ENCODE measurements at places on chromosomes 12 and 14.
A peak's percentile ranks its signal among the peaks of the same experiment; 100 is the strongest.

- no peak for DNase-seq
Measured at GRCh38 chr12:11016937-11017336, 5.5 kb downstream of the TAS2R19 start.

GRCh38 chr12:13559318-13559978, 362.9 kb downstream of the EMP1 start:
- DNase-seq: no peak

- DNase-seq: no peak
Measured at GRCh38 chr14:53062856-53063255, 90.3 kb downstream of the DDHD1 start.

DNA sequence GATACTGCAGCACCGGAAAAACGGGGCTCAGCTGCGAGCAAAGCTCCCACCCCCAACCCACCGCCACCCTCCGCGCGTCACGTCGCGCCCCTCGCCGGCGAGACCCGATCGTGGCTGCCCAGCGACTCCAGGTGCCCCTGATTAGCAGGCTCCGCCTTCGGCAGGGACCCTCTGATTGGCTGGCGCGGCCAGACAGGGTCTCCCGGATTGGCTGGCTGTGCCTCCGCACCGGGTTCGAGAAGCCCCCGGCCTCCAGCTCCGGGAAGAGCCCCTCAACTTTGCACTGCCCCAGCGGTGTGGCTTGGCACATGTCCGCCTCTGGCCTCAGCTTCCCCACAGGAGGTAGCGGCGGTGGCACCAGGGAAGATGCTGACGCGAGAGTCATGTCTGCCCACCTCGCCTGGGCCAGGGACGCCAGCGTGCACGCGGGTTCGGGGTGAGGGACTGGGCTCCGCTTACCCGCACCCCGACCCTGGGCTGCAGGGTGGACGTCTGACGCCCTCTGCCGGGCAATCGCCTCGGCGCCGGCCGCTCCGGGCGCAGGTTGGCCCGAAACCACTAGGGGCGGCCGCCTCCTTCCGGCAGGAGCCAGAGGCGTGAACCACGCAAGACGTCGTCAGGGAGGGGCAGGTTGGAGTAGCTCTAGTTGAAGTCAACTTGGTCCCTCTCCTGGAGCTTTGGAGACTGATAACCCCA, 498 bp upstream of the RHOF start:
- peak; percentile 96 for DNase-seq

- no peak for DNase-seq
Measured at GRCh38 chr12:52805739-52806138, 8.2 kb downstream of the KRT4 start.

GRCh38 chr12:87779016-87779415, 250.2 kb downstream of the C12orf50 start:
- no peak for DNase-seq

DNA sequence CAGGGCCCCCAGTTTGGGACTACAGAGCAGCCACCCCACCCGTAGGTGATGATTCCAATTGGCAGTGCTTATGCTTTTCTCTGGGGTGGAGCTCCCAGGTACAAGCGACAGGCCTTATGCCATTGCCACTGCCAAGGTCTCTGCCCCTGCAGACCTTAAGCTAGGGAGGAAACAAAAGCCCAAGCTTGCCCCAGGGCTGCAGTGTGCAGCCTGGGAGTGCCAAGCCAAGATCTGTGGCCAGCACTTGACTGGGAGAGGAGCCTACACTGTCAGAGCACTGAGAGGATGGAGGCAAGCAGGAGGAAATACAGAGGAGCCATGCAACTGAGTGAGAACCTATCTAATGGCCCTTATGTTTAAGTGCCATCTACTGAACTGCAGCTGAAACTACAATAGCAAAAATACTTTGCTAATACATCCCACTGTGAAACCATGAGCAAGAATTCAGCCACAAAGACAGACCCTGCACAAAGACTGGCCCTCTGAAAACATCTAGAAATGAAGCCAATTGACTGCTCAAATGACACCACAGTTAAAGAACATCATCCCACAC, 17.7 kb upstream of the ASCL1 start:
- no peak for DNase-seq

- no peak for DNase-seq
Measured at GRCh38 chr12:89657066-89657465, 51.6 kb downstream of the ATP2B1 start.

- DNase-seq: no peak
Measured at GRCh38 chr14:68632054-68632895, 160.6 kb downstream of the ZFP36L1 start.

GRCh38 chr12:128091951-128092382, 175.0 kb upstream of the TMEM132C start:
- DNase-seq: no peak

GRCh38 chr12:69343357-69343756, 4.8 kb upstream of the LYZ start:
- DNase-seq: no peak

- DNase-seq: no peak
Measured at GRCh38 chr14:32166029-32166428, 35.8 kb upstream of the RNU6-7 start.

DNA sequence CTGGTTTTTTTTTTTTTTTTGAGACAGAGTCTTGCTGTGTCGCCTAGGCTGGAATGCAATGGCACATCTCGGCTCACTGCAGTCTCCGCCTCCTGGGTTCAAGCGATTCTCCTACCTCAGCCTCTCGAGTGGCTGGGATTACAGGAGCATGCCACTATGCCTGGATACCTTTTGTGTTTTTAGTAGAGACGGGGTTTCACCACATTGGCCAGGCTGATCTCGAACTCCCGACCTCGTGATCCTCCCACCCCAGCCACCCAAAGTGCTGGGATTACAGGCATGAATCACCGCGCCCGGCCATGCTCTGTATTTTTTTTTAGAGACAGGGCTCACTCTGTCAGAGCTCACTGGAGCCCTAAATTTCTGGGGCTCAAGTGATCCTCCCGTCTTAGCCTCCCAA, 32.6 kb downstream of the VRTN start:
- no peak for DNase-seq

GRCh38 chr12:79560225-79560889, 130.4 kb downstream of the PAWR start:
- DNase-seq: no peak

GRCh38 chr14:99378782-99379214, 101.9 kb downstream of the SETD3 start:
- DNase-seq: peak; percentile 37

GRCh38 chr12:42798811-42799438, 209.4 kb upstream of the PRICKLE1 start:
- DNase-seq: no peak

DNA sequence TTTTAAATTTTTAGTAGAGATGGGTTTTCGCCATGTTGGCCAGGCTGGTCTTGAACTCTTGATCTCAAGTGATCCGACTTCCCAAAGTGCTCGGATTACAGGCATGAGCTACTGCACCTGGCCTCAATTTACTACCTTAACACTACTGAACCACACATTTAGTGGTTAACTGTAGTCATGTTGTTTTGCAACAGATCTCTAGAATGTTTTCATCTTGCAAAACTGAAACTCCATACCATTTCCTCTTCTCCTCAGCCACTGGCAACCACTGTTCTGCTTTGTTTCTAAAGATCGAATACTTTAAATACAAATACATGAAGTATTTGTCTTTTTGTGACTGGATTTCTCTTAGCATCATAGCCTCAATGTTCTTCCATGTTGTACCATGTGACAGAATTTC, 15.4 kb upstream of the SMCO2 start:
- no peak for DNase-seq

DNA sequence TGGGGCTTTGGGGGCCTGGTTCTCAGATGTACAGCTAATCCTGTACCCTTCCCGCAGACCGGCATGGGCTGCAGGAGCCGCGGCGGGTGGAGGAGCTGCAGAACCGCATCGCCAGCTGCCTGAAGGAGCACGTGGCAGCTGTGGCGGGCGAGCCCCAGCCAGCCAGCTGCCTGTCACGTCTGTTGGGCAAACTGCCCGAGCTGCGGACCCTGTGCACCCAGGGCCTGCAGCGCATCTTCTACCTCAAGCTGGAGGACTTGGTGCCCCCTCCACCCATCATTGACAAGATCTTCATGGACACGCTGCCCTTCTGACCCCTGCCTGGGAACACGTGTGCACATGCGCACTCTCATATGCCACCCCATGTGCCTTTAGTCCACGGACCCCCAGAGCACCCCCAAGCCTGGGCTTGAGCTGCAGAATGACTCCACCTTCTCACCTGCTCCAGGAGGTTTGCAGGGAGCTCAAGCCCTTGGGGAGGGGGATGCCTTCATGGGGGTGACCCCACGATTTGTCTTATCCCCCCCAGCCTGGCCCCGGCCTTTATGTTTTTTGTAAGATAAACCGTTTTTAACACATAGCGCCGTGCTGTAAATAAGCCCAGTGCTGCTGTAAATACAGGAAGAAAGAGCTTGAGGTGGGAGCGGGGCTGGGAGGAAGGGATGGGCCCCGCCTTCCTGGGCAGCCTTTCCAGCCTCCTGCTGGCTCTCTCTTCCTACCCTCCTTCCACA, 7.6 kb downstream of the NR4A1 start:
- DNase-seq: no peak

- no peak for DNase-seq
Measured at GRCh38 chr14:73630009-73630780, 14.6 kb upstream of the DNAL1 start.

DNA sequence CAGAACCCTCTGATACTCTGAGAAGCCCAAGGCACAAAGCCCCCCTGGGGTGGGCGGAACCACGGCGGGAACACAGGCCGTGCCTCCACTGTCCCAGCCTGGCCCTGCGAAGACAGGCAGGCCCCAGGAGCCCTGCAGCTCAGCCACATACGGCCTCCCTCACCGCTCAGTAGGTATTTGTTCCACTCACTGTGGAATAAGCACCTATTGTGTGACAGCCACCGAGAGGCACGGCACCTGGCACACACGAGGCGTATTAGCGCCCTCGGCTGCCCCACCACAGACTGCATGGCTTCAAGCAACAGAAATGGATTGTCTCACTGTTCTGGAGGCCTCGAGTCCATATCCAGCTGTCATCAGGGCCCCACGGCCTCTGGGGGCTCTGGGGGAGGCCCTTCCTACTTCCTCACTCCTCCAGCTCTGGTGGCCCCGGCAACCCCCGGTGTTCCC, 66.3 kb downstream of the NCOR2 start:
- DNase-seq: no peak

DNA sequence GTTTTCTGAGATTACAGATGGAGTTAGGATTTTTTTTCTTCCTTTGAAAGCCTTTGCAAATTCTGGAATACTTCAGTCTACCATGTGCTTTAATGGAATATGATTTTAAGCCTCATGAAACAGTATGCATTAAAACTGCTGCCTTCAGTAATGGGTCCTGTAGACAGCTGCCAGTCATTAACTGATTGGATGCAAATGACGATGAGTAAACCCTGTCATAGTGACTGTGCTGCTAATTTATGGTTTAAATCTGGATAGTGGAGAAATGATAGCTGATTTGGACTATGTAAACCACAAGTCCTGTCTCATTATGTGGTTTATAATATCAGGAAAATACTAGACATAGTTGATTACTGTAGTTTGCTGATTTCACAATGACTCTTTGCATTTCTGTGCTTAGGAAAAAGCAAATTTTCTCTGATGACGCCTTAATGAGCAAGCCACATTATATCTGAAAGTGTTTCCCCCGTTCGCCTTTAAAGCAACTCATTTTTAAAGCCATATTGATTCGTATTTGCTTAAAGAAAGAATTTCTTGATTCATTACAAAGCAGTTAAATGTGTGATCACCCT, 217.6 kb downstream of the TMTC2 start:
- DNase-seq: peak; percentile 47

- no peak for DNase-seq
Measured at GRCh38 chr12:72323881-72324280, 51.7 kb downstream of the TRHDE start.

DNA sequence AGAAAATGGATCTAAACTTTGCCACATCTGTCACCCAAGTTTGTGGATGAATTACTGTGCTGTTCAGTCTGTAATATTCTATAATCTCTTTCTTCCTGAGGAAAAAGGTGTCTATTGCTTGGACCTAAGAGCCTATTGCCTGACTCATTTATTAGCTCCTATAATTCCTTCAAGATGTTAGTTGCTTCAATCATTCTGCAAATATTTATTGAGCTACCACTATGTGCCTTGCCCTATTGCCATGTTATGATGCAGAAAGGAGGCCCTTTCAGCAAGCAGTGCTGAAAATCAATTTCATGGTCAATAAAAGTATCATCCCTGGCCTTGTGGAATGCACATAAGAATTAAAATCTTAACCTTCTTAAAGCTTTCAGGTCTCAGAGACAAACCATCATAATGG, 113.6 kb downstream of the CCER1 start:
- no peak for DNase-seq
